LHCN-M2 (cell line): ENCODE measurements at places on chromosomes 2 and 18. TPM values are rescaled to one million over a fixed set of nuclear protein-coding genes. Genes with fewer than 3 reads are reported as not detected.

Gene ZNF519
- 7.5 and 11.5 TPM in 2 replicates for total RNA-seq

Gene NCKAP5
- total RNA-seq = 0.40 and 0.58 TPM in 2 replicates

Gene PER2
- total RNA-seq = 3.4 and 3.9 TPM in 2 replicates

- peak; percentile 29 for DNase-seq
These were observed 16.3 kb downstream of the GKN2 start for GRCh38 chr2:68936427-68936826.

DNA sequence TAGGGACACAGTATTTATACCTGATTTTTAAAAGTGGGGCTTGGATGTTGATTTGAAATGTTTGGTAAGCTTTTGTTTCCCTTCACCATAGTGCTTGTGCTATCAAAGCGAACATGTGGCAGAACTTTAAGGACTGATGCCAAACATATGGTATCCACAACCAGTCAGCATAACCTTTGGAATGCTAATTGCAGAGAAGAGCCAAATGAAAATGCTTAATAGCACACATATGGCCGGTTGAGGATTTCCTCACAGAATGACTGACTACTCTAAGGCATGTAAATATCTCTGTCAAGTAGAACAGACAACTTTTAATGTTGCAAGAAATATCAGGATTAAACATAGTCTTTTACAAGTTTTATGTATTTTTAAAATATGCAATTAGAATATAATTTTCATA is 120.9 kb upstream of the COL3A1 start:
- DNase-seq = peak; percentile 74

- peak; percentile 44 for DNase-seq
These were observed 26.9 kb downstream of the C18orf63 start for GRCh38 chr18:74342416-74343043.
